MM.1S (cell line): ENCODE measurements at places on chromosomes 1 and 21.

- no peak for DNase-seq
These were observed 20.2 kb downstream of the TYW3 start for GRCh38 chr1:74753104-74753503.

- DNase-seq, result no peak
These were observed 92.6 kb downstream of the ADGRL4 start for GRCh38 chr1:78913950-78914349.

DNA sequence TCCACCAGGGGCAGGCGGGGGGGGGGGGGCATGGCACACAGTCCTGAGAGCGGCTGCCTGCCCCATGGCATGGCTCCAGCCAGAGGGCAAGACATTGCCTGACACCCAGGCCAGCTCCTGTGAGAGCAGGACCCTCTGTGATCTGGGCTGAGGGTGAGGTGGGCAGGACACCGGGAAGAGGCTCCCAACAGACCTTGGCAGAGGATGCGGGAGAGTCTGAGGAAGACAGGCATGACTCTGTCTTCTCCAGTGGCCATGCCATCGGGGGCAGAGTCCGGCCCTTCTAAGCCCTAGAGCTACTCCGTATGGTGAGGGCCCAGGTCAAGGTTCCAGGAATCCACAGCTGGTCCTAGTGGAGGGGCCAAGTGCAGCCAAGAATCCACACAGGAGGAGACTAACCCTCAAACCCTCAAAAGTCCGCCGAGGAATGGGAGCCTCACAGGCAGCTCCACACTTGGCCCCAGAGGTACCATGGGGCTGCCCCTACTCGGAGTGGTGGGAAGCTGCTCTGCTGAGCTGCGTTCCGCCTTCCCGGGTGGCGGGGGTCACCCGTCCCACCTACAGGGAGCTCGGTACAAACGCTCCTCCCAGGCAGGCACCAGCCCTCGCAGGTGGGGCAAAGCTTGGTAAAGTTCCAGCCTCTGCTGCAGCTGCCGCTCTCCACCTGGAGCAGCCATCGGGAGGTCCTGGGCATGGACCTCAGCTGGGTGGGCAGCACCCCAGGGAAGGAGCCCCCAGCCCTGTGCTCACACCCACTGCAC is 6.5 kb downstream of the ACTRT2 start:
- no peak for DNase-seq

- no peak for DNase-seq
These were observed 41.3 kb upstream of the KCNE1 start for GRCh38 chr21:34553151-34553952.

GRCh38 chr1:100861379-100861778 is 33.3 kb downstream of the EXTL2 start:
- DNase-seq, result no peak

DNA sequence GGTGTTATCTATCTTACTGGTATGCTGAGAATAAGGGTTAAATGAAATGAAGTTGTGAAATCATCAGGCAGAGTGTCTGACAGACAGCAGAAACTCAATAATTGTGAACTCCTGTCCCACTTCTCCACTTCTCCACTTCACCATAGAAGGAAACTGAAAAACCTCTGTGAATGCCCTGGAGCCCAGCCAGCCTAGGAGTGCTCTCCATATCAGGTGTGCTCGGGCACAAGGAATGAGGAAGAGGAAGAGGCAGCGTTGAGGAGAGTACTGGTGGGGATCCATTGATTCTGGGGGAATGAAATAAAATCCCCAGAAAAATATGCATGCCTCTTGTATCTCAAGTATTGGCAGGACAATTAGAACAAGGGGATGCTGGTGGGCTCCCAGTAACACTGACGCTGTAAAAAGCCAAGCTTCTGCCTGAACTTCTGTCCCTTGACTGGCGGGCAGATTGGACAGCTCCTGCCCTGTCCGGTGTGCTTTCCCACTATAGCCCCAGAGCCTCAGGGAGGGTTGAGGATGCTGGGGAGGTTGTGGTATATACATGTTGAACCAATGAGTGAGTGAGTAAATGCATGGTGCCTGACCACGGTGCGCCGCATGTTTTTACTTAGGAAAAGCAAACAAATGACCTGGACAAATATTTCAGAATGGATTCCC is 47.7 kb downstream of the NMNAT2 start:
- DNase-seq, result no peak

- no peak for DNase-seq
These were observed 254.0 kb downstream of the PTPRU start for GRCh38 chr1:29490204-29490934.

DNA sequence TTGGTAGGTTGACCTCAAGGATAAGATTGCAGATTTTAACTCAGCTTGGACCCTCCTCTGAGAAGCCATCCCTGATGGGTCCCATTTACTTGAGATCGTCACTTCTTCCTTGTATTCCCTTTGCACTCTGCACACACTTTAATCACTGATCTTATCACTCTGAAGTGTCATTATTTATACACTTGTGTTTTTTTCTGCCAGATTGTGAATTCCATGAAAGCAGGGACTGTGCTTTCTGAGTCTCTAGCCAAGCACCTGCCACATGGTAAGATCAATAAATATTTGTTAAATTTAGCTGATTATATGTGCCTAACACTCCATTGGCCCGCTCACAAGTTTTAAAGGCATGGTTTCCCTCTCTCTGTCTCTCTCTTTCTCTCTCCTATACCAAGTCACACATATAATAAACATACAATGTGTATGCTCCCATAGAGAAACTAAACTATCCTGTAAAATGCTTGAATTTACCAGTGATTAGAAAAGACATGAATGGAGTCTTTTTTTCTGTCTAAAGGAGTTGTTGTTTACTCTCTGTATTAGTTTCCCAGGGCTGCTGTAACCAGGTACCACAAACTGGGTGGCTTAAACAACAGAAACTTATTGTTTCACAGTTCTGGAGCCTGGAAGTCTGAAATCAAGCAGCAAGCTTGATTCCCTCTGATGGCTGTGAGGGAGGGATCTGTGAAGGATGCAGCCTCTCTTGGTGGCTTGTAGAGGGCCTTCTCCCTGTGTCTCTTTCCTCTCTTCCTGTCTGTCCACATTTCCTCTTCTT is 105.2 kb upstream of the GADD45A start:
- DNase-seq, result no peak

DNA sequence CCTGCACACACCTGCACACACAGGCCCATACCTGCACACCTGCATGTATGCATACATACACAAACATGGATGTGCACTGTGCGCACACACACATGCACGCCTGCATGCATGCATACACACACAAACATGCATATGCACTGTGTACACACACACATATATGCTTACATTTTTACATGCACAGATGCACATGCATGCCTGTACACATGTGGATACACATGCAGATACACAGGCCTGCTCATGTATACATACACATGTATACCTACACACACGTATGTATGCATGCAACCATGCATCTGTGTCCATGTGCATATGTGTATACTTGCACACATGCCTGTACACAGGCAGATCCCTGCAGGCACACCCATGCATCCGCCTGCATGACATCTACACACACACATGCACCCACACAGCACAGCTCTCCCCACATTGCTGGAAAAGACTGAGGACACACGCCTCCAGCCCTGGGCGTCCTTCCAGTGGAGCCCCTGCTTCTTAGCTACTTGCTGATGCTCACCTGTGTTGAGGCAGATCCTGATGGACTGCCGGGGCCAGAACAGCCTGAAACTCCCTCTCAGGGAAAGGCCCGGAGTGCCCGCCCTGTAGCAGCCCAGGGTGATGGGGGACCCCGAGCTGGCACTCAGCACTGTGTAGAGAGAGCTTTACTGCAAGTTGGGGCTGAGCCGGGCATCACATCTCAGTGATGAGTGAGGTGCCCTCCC is 28.6 kb downstream of the KRTAP10-1 start:
- DNase-seq, result no peak

DNA sequence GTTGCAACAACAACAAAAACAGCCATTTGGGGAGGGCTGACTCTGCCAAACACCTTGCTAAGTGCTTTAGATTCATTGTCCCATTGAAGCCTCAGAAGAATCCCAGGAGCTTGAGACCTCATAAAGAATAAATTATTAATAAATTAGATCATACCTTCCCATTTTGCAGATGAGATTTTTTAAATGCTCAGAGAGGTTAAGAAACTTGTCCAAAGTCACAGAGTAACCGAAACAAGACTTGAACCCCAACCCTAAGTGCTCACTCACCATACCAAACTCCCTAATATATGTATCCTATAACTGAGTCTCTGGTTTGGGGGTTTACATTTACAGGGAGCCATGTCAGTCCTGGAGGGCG is 3.6 kb downstream of the CRYBG2 start:
- DNase-seq, result no peak

DNA sequence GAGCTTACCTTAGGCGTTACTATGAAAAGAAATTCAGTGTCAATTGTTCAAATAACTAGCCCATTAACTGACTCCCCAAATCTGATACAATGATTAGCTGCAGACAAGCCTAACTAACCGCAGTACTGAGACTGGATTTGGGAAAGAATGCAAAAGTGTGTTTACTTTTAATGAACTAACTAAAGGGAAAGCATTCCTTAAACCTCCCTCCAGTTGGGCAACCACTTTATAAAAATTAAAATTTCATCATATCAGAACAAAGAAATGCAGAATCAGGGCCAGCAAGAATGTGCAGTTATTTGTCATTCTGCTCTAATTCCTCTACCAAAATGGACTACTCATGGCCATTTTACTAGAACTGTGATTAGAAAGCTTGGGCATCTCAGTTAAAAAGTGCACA is 11.7 kb upstream of the NR5A2 start:
- DNase-seq, result no peak

DNA sequence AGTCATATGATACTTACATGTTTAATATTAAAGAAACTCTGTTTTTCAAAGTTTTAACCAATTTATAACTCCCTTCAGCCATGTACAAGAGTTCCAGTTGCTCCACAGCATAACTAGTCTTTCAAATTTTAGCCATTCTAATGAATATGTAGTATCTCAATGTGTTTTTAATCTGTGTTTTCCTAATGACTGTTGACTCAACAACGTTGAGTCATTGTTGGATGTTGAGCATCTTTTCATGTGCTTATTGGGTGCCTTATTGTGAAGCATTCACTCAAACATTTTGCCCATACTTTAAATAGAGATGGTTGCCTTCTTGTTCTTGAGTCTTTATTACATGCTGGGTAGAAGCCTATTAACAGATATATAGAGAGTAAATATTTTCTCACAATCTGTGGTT is 240.2 kb upstream of the LYPLAL1 start:
- no peak for DNase-seq
